ENCODE measurements at places on chromosomes 11 and 22.

GRCh38 chr11:32055861-32056260 is 35.0 kb upstream of the RCN1 start:
- no peak for DNase-seq

- DNase-seq = no peak
These were observed 8.7 kb downstream of the TSKU start for GRCh38 chr11:76791861-76792260.

DNA sequence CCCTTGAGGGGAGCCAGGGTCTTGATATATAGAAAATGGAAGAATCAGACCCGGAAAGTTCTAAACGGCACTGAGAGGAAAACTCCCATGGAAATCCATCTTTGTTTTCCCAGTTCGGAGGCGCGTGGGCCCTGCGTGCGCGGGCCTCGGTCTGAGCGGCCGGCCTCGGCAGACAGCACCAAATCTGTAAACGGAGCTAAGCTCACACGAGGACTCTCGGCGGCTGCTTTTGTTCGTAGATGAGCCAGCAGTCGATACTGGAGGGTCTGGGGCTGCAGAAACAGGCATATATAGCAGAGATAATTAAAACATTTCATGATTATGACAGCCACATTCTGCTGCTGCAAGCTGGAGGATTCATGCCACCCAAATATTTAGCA is 68.5 kb upstream of the PPARA start:
- DNase-seq = no peak

GRCh38 chr22:20531404-20532201 is 24.2 kb downstream of the MED15 start:
- no peak for DNase-seq

DNA sequence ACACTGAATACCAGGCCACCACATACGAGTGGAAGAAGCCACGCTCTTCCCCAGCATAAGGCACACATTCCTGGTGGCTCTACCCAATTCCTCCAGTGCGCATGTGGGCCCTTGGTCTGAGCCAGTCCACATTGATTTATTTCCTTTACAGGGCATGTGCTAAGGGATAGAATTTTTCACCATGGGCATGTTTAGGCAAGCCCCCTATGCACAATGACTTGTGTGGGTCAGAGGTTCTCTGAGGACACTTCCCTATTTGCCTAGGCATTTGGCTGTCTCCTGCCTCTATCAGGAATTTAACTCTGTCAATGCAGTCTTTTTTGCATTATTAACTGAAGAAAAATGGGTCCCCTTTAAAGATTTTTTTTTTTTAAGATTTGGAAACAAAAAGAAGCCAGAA is 718.1 kb downstream of the NTM start:
- DNase-seq = no peak

- DNase-seq = no peak
These were observed 44.4 kb downstream of the CHRDL2 start for GRCh38 chr11:74686792-74687191.

DNA sequence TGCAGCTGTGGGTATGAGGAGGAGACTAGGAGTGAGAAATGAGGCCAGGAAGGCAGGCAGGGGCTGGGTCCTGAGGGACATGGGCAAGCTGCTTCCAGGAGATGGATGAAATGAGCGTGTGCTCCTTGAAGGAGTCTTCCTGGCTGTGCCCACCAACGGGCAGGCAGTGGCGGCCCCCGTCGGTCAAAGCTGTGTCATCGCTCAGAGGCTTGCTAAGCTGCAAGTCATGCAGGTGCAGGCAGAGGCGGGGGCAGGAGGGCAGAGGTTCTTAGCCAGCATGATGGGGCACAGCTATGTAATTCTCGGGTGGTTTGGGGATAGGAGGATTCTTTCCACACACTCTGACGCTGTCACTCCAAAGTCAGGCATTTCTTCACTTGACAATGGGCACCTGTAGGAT is 12.5 kb upstream of the PEX26 start:
- no peak for DNase-seq

- no peak for DNase-seq
These were observed 6.5 kb downstream of the MRPL23 start for GRCh38 chr11:1953489-1954266.

GRCh38 chr11:73465023-73465675 is 89.0 kb downstream of the RELT start:
- no peak for DNase-seq

GRCh38 chr22:17087498-17088131 is 2.8 kb downstream of the IL17RA start:
- no peak for DNase-seq

GRCh38 chr11:73072935-73073481 is 69.1 kb downstream of the FCHSD2 start:
- DNase-seq = no peak

GRCh38 chr11:94595076-94595475 is 27.9 kb downstream of the PIWIL4 start:
- DNase-seq = no peak

- no peak for DNase-seq
These were observed 8.6 kb downstream of the KLHL35 start for GRCh38 chr11:75424396-75424795.

DNA sequence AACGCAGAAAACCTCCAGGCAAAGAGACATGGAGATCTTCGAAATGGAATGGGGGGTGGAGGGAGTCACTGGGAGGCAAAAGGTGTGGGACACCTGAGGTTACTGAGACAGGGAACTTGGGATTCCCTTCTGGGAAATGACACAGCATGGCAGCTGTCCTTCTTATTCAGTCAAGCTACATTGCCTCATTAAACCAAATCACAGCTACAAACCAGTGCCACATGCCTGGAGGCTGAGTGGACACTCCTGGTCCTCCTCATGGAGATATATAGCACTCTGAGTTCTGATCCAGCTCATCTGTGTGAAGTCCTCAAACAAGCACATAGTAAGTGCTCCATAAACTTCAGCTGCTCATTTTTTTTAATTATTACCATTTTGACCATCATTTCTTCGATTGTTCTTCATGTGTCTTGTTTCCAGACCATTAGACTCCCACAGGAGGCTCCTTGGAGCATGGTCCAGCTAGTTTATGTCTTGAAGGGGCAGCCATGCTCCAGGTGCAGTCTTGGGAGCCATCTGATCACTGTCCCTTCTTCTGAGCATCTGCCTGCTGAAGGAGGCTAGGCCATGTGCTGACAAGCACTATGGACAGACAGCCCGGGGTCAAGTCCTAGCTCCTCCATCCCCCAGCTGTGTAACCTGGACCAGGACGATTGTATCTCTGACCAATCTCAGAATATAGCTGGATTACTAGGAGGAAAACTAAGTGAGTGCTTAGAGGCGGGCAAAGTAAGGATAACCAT is 9.7 kb upstream of the FXYD2 start:
- DNase-seq = no peak

DNA sequence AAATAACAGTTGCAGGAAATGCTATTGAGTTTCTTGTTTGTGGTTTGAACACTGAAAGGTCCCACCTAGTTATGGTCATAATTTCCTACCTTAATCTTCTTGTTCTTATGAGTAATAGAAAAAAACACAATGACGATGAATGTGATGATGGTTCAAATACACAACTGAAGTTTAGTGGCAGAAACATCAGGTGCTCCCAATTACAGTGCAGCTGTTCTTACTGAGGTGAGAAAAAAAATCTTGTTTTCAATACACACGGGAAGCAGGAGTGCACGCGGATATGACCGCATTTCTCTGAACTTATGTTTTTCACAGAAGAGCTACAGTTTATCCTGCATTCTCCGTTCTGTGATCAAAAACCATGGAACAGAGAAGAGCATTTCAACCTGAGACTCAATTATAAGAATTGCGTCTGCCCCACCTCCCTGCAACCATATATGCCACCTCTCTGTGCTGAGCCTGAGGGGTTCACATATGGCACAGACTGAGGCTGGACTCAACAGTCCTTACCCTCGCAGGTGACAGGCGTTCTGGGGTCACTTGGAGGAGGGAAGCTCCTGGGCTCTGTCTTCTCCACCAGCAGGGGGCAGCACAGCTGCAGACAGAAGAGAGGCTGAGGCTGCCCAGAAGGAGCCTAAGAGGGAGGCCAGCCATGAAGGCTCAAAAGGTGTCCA is 99.7 kb upstream of the IGLL5 start:
- no peak for DNase-seq

GRCh38 chr22:37212174-37212906 is at the start of gene SSTR3:
SSTR3 (minus strand) TSS chr22:37212477; CDS start chr22:37207803, 4,674 bp downstream.
- no peak for DNase-seq

GRCh38 chr22:22933100-22933806 is 45.6 kb downstream of the IGLL5 start:
- DNase-seq = no peak

DNA sequence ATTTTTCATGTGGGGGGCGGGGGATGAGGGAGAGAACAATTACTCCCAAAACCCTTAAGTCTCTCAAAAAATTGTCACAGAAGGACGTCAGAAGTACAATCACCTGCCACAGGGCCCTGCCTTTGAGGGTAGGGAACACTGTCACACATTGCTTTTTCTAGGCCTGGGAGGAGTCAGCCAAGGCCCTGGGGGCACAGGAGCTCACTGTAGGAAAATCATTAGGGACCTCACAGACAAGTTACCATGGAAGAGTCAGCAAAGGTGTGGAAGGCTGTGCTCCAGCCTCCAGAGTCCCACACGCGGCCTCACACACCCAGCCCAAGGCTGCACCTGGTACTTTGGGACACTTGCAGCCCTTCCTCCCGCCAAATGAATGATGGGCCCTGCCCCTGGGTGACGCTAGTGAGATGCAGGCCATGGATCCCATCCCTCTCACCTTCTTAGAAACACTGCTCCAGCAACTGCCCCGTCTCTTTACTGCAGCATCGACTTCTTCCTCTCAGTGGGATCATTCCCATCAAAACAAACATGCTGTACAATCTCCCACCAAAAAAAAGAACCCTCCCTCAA is 3.3 kb downstream of the PLEKHA7 start:
- no peak for DNase-seq

DNA sequence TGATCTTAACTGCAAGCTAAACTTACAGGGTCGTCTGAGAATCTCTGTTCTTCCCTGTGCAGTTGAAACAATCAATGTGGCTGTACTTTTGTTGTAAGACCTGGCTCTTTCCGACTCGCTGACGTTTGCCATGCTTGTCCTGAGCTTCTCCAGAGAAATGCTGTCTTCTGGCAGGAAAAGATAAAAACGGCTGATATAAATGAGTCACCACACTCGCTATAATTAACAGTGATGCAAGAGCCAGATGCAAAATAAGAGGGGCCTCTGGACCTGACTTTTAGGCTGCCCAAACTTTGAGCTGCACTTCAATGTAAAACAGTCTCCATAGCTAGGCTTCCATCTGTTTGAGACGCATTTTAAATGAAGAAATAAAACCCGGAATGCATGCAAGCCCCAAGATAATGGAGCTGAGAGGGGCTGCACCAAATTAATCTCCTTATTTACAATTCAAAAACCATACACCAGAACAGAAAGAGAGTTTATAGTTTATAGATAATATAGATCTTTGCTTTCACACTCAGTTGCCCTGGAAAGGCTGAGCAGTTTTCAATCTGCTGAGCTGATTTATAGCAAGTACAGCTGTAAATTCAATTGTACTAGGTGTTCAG is 48.5 kb downstream of the WT1 start:
- DNase-seq = no peak

- no peak for DNase-seq
These were observed 23.7 kb upstream of the CTR9 start for GRCh38 chr11:10727146-10727851.

DNA sequence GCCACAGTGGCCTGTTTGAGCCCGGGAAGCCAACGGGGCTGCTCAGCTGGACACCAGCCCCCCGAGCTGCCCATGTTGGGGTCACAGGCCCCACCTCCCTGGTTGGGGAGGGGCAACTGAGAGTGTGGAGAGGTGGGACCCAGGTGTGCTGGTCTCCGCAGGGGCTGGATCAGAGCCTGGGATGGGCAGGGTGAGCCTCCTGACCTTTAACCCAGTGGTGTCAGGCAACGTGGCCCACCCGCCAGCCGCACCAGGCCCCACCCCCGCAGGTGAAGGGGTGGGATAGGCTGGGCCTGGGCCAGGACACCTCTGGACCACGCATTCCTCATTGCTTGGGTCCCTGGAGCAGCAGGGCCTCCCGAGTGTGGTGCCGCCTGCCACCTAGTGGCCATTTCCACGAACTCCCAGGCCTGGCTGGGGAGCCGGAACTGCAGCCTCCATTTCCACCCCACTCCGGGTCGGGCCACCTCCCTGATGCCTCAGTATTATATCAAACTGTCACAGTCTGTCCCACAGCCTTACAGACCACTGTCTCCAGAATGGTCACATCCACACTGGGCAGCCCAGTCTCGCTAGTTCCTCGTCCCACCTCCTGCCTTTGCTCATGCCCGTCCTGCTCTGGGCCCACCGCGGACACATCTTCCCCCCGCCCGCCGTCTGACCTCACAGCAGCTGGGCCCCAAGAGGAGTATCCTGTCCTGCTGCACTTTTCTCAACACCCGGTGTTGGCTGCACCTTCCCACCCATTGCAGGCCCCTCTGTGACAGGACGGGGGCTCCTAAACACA is 13.3 kb upstream of the PPP6R3 start:
- no peak for DNase-seq

DNA sequence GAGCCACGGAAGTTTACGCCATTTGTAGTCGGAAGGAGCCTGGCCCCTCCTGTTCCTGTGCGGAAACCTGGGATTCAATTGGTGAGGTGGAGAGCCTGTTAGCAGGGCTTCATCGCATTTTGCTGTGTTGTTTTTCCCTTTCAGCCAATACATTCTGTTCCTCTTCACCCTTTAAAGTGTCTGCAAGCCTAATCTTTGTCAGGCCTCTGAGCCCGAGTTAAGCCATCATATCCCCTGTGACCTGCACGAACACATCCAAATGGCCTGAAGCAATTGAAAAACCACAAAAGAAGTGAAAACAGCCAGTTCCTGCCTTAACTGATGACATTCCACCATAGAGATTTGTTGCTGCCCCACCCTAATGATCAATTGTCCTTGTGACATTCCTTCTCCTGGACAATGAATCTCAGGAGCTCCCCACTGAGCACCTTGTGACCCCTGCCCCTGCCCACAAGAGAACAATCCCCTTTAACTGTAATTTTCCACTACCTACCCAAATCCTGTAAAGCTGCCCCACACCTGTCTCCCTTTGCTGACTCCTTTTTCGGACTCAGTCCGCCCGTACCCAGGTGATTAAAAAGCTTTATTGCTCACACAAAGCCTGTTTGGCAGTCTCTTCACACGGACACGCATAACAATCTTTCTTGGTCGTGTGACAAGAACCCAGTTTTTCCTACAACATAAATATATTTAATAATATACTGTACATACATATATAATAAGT is 37.1 kb upstream of the MMP12 start:
- DNase-seq = no peak

- no peak for DNase-seq
These were observed 89.0 kb upstream of the GRK3 start for GRCh38 chr22:25475257-25476022.
